ENCODE measurements at places on chromosomes 12 and 14. TPM values are rescaled to one million over a fixed set of nuclear protein-coding genes. Genes with fewer than 3 reads are reported as not detected.
A peak's percentile ranks its signal among the peaks of the same experiment; 100 is the strongest.

GRCh38 chr14:33110737-33111443, 172.2 kb downstream of the NPAS3 start:
- DNase-seq, result peak; percentile 17

The MSI1 gene
- 1.3 TPM for total RNA-seq

DNA sequence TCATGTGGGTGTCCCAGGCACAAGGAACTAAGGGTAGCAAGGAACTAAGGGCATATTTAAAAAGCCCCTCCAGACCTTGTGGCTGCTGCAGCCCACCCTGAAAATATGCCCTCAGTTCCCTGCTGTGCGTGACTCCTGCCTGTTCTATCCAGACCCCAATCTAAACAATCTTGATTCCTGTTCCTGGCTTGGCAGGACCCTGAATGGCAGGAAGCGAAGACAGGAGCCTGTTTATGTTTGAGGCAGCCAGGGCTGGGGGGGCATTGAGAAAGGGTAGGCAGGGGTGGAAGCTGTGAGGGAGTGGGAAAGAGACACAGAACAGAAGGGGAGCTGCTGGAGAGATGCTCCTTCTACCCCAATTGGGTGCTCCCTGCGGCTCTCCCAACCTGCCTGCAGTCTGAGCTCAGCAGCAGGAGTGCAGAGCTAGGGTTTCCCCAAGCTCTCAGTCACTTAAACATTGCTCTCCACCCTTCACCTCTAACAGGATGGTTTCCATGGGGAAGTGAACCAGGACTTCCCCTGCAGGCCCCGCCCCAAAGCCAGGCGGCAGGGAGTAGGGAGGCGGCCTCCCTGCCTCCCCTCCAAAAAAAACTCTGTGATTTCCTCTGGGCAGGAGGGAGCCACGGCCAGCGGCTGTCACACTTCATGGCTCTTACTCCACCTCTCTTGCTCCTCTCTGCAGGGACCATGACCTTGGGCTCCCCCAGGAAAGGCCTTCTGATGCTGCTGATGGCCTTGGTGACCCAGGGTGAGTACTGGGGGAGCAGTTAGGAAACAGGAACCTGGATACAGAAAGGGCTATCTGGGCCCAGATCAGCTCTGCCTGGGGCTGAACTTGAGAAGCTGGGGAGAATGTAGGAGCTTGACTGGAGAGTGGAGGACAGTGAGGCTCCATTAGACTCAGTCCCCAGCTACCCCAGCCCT, 4.7 kb downstream of the ACVRL1 start:
- no peak for DNase-seq

DNA sequence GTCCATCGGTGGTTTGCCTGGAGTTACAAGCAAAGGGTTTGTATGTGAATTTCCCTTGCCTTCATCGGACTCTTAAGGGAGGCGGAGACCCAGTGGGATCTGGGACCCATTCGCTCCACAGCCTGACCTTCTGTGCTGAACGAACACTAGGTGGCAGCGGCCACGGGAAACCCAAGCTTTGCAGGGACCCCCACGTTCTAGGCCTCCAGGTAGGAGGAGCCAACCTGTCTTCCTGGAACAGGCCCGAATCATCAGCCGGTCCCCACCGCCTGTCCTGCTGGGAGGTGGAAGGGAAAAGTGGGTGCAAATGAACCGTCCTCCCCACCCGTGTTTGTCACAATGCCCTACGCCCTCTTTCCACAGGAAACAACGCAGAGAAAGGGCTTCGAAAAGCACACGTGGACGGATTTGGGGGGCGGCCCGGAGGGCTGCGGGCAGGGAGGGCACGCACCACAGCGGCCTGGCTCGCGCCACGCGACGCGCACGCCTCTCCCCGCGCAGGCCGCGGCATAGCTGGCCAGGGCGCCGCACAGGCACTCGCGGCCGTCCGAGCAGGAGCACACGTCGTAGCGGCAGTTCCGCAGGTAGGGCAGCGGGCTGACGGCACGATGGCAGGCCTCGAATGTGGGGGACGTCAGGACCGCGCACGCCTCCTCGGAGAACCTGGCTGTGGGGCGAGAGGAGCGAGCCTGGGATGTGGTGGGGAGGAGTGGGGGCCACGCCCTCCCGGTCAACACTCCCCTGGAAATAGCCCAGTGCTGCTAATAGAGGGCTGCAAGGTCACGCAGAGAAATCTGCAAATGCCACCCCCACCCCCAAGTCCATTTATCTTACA, 67.8 kb downstream of the VWF start:
- peak; percentile 83 for DNase-seq

DNA sequence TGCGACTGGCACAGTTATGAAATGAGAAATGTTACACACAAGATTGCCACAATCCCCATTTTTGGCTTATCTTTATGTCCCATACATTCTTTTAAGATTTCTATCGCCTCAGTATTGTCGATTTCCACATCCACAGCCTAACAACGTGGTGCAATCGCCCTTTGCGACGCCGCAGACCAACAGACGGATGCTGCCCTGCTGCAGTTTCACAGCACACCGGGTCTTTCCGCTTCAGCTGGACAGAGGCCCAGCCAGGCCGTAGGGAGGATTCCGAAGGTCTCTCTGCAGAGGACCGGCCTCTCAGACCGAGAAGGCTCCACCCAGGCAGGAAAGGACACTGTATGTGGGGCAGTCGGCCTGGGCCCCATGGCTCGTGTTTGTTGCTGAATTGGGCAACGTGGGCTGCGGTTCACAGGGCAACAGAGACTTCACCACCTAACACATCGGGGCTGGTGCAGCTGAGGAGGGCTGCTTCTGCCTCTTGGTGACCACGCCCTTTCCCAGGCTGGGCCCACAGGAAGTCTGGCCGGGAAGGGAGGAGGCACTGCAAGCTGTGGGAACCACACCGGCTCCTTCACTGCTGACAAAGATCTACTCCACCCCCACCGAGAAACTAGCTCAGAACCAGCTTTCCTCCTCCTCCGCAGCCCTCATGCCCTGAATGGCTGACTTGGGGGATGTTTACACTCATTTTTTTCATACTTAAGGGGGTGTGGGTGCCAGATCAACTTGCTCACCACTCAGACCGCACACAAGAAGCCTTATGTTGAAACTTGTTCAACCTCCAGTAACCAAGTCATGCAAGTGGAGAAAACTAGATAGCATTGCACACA, 32.9 kb upstream of the MDM1 start:
- peak; percentile 91 for DNase-seq

The AP5M1 gene
- 49.4 TPM for total RNA-seq

DNA sequence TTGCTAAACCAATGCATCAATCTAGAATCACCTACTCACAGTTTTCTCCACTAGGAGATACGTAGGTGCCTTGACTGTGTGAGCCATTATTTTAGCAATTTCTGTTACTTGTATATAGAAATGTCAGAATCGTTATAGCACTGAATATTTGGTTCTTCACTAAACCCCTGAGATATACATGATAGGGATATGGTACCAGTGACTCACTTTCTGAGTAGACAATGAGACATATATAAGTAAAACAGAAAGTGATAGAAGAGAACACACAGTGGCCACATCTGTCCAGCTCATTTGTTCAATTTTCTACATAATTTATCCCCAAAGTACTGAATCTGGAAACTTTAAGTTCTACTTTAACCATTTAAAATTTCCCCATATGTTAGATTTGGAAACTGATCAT, 1505.5 kb upstream of the TMEM132C start:
- no peak for DNase-seq

- DNase-seq, result no peak
Measured at GRCh38 chr12:91874086-91874865, 271.4 kb downstream of the BTG1 start.

The STAC3 gene
- total RNA-seq, result 3.1 TPM

DNA sequence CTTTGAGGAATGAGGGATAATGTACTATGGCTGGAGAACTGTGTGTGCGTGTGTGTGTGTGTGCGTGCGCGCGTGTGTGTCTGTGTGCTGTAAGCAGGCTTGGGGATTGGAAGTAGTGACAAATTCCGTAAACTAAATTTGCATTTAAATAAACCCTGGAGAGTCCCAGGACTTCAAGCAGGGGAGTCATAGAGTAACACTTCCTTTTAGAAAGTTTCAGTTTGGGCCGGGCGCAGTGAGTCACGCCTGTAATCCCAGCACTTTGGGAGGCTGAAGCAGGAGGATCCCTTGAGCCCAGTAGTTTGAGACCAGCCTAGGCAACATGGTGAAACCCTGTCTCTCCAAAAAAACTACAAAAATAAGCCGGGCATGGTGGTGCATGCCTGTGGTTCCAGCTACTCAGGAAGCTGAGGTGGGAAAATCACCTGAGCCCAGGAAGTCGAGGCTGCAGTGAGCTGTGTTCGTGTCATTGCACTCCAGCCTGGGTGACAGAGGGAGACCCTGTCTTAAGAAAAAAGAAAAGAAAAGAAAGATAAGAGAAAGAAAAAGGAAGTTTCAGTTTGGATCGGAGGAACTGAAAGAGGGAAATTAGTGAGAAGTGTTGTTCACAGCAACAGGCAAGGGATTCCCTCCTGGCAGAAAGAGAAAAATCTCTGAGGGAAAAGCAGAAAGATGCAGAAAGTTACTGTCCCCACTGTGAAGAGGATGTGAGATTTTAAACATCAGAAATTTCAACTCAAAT, 222.7 kb upstream of the SOX5 start:
- DNase-seq, result no peak

The CACNA1C gene
- 17.4 TPM for total RNA-seq

DNA sequence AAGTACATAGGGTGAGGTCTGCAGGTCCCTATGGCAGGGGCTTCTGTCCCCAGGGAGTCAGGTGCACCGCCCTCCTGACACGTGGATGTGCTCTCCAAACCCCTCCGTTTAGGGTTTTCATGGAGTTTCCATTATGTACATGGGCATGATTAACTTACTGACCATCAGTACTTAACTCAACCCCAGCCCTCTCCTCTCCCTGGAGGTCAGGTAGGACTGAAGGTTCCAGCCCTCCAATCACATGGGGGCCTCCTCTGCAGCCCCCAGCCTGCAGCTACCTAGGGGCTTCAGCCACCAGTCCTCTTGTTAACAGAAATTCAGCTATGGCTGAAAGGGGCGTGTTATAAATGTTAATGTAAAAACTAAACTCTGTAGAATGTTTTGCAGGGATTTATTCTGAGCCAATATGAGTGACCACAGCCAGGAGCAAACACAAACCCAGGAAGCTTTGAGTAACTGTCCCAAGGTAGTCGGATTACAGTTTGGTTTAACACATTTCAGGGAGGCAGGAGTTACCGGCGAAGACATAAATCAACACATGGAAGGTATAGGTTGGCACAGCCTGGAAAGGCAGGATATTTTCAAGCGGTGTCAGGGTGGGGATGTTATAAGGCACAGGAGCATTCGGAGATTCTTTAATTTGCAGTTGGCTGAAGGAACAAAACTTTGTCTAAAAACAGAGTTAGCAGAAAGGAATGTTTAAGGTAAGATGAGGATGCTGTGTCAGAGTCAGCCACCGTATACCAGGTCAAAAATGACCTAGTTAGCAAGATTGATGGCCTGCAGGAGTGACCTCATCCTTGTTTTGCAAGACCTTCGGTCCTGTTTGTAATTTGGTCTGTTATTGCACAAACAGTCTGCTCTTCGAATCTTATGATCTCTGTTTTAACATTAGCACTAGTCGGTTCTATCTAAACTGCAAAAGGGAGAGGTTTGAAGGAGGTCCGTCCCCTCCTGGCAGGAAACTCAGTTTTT, 75.2 kb downstream of the TNFAIP2 start:
- no peak for DNase-seq

The AQP6 gene
- total RNA-seq, result 12.0 TPM

The IL26 gene
- total RNA-seq, result not detected

GRCh38 chr14:91009501-91010152, 50.8 kb downstream of the RPS6KA5 start:
- DNase-seq, result no peak

DNA sequence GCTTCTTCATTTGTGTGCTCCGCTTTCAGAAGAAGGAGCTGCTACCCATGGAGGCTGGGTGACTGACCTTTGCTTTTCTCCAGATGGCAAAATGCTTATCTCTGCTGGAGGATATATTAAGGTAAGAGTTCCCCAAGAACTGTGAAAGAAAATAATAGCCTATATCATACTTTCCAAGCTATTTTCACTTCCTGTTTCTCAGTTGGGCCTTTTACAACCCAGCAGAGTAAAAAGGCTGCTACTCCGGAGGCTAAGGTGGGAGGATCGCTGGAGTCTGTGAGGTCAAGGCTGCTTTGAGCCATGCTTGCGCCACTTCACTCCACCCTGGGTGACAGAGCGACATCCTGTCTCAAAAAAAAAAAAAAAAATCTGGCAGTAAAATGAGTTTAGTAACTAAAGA, 82.1 kb downstream of the APAF1 start:
- no peak for DNase-seq

GRCh38 chr12:102896067-102896466, 21.0 kb downstream of the PAH start:
- no peak for DNase-seq

The SOCS4 gene
- 30.5 TPM for total RNA-seq

DNA sequence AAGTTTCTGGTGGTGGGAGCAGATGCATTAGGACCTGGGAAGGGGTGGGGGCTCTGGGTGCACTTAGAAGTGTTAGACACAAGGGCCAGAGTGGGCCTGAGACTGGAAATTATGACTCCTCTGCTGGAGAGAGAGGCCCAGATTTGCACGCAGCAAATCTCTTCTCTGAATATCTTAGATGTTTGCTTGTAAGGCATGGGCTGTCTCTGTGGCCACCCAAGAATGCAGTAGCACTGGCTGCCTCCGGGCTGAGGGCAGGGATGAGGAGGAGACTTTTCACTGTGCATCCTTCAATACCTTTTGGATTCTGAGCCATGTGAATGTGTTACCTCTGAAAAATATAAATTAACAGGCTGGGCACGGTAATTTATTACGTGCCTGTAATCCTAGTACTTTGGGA, 14.0 kb upstream of the RABGGTA start:
- DNase-seq, result no peak

All from kidney (tissue), 22 donors.